ENCODE measurements at places on chromosomes 2 and 18.

DNA sequence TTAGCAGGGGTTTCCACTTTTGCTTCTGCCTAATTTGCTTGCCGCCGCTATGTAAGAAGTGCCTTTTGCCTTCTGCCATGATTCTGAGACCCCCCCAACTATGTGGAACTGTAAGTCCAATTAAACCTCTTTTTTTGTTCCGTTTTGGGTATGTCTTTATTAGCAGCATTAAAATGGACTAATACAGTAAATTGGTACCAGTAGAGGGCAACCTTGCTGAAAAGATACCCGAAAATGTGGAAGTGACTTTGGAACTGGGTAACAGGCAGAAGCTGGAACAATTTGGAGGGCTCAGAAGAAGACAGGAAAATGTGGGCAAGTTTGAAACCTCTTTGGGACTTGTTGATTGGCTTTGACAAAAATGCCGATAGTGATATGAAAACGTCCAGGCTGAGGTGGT is 216.1 kb upstream of the FSIP2 start:
- no peak for DNase-seq

- DNase-seq, result no peak
Observed at GRCh38 chr18:3305354-3305762, 43.4 kb downstream of the MYL12B start.

DNA sequence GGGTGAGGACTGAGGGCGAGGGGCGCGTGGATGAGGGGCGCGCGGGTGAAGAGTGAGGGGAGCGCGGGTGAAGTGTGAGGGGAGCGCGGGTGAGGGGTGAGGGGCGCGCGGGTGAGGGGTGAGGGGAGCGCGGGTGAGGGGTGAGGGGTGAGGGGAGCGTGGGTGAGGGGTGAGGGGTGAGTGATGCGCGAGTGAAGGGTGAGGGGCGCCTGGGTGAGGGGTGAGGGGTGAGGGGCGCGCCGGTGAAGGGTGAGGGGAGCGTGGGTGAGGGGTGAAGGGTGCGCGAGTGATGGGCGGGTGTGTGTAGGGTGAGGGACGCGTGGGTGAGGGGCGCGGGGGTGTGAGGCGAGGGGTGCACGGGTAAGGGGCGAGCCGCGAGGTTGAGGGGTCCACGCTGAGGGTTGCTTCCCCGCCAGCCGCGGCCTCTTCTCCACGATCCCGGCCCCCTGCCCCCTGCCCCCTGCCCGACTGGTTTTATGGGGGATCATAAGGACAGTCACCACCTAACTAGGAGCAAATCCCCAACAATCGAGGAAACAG is 1.1 kb upstream of the SLC66A2 start:
- no peak for DNase-seq

- DNase-seq, result no peak
Observed at GRCh38 chr2:117360586-117360985, 453.9 kb upstream of the DDX18 start.

DNA sequence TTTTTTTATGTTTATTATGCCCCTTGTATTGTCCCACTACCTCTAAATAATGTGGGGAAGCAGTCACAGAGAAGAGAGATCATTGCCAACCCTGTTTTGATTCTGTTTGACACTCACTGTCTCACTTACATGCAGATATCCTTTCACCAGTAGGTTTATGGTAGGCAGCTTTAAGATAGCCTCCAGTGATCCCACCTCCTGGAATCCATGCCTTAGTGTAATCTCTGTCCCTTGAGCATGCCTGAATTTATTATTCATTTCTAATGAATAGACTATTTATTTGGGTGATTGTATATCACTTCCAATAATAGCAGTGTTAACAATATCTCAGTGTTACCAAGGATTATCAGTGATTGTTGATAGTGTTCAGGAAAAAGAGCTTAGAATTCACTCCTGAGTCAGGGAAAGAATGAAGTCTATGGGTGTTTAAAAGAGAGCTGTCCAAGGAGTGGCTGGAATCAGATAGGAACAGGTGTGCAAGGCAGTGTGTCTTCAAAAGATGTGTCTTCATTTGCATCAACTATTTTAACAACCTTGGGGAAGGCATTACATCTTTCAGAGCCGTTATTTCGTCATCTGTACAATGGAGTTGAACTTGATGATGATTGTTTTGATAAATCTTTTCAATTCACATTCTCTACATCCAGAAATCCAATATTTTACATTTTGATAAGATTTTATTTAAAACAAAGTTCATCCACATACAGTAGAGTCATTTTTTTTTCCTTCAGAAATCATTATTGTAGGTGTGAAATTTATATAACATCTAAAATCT is 31.9 kb downstream of the PKP4 start:
- DNase-seq, result no peak

- DNase-seq, result no peak
Observed at GRCh38 chr2:202378662-202379358, 2.7 kb downstream of the BMPR2 start.

- peak; percentile 36 for DNase-seq
Observed at GRCh38 chr2:227033471-227034148, 130.4 kb downstream of the COL4A4 start.

- no peak for DNase-seq
Observed at GRCh38 chr18:10265560-10266333, 188.7 kb upstream of the APCDD1 start.

GRCh38 chr18:28050545-28050944 is 126.4 kb downstream of the CDH2 start:
- no peak for DNase-seq

- no peak for DNase-seq
Observed at GRCh38 chr2:33291278-33292013, 185.0 kb upstream of the RASGRP3 start.

DNA sequence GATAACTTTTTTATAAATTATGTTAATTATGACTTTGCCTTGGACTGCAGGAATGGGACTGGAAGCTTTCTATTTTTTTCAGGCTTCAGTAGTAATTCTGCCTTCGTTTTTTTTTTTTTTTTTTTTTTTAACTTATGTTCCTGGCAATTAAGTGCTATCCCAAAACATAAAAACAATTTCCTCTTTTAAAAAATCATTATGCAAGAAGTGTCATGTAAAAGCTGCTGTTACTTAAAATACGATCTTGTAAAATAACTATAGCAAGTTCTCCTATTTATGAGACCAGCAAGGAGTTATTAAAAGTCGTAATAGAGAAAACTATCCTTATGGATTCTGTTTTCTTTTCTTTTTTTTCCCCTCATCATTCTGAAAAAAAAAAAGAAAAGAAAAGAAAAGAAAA is 301.6 kb upstream of the FBXO11 start:
- DNase-seq, result no peak

GRCh38 chr2:134712299-134712698 is 6.5 kb downstream of the TMEM163 start:
- no peak for DNase-seq

- DNase-seq, result no peak
Observed at GRCh38 chr18:25284861-25285550, 67.0 kb downstream of the ZNF521 start.

DNA sequence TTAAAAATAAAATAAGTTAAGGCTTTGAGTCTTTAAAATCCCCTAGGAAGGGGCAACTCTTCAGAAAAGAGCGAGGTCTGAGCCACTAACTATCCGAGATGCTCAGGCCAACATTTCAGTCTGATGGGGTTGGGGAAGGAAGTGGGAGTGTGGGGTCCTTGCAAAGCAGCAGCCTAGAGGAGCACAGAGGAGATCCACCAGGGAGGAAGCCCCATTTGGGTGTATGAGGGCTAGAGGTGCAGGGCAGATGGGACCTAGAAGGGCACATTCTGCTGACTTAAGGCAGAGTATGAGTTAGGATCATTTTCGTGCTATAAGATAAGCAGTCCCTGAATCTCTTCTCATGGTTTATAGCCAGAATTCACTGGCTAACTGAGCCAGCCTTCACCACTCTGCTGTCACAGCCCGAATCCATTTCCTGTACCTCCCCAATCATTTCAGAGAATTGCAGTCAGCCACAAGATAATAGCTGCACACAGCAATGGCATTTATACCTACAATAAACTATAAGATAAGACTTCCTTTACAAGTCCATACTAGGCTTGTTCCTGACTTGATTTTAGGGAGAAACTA is 37.0 kb downstream of the MRPL30 start:
- no peak for DNase-seq

GRCh38 chr18:73414598-73414997 is 546.8 kb upstream of the NETO1 start:
- no peak for DNase-seq

DNA sequence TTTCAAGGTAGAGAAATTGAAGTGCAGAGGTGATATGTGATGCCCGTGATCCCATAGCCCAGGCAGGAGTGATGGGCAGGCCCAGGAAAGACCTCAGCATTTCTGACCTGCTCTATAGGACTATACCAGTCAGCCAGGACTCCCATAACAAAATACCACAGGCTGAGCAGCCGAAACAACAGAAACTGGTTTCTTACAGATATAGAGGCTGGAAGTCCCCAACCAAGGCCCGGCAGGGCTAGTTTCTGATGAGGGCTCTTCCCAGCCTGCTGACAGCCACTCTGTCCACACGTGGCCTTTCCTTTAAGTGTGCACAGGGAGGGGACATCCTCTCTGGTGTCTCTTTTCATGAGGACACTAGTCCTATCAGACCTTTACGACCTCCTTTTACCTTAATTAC is 104.2 kb upstream of the AGAP1 start:
- no peak for DNase-seq

- DNase-seq, result no peak
Observed at GRCh38 chr2:30201990-30202389, 29.3 kb upstream of the LBH start.

- no peak for DNase-seq
Observed at GRCh38 chr2:195388028-195388427, 269.0 kb upstream of the SLC39A10 start.

DNA sequence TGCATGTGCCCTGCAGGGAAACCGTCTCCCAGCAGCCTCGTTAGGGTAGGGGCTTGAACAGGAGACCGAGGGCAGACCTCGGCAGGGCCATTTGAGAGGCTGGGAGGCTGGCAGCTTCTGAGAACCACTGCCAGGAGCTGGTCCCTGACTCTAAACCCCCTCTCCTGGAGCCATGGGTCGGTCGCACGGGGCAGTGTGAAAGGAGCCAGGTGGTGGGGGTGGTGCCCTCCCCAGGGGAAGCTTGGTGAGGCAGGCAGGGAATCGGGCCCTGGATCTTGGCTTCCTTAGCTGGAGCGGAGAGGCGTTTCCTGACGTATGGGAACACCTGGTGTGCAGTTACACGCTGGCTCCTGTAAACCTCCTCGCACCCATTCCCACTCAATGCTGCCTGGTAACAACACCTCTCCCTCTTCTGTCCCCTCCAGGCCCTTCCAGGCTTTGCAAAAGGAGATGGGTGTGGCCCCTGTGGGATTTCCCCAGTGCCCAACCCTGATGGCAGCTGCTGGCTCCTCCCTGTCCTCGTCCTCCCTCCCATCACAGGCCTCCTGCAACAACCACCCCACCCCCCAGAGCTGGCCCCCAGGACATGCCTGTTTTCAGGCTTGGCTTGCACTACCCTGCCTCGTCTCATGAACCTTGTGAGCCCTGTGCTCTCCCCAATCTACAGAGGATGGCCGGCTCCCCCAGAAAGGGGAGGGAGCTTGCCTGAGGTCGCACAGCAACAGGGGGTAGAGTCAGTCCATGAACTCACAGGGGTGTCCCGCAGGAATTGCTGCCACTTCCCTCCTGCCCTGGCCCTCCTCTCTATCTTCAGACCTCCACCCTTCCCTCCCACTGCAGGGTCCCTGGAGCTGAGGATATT is 24.4 kb downstream of the ADRA2B start:
- DNase-seq, result no peak

GRCh38 chr2:31937741-31938140 is 73.1 kb downstream of the MEMO1 start:
- DNase-seq, result no peak

- DNase-seq, result no peak
Observed at GRCh38 chr2:157900203-157900602, 24.1 kb upstream of the ACVR1 start.

- DNase-seq, result no peak
Observed at GRCh38 chr2:196551014-196551413, 88.5 kb upstream of the CCDC150 start.

GRCh38 chr18:31225668-31226067 is 63.0 kb upstream of the DSC1 start:
- peak; percentile 4 for DNase-seq

GRCh38 chr18:48940854-48941611 is 9.7 kb downstream of the SMAD7 start:
- no peak for DNase-seq

GRCh38 chr2:233184669-233185068 is 66.8 kb upstream of the ATG16L1 start:
- DNase-seq, result no peak

DNA sequence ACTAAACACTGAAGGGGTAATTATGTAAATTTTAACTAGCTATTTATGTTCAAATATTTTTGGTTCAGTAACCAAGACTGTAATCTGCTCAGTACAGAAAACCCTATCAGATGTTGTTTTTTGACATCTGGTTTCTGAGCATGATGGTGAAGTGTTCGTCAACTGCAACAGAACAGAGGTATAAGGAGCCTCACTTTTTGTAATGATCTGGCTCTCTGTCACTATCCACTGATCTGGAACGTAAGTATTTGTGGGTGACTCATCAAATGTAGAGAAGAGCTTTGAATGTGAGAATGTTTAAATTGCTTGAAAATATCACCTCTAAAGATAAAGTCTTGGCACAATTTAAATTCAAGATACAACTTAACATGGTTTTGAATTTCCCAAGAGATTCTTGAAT is 213.6 kb upstream of the FAM98A start:
- DNase-seq, result no peak

DNA sequence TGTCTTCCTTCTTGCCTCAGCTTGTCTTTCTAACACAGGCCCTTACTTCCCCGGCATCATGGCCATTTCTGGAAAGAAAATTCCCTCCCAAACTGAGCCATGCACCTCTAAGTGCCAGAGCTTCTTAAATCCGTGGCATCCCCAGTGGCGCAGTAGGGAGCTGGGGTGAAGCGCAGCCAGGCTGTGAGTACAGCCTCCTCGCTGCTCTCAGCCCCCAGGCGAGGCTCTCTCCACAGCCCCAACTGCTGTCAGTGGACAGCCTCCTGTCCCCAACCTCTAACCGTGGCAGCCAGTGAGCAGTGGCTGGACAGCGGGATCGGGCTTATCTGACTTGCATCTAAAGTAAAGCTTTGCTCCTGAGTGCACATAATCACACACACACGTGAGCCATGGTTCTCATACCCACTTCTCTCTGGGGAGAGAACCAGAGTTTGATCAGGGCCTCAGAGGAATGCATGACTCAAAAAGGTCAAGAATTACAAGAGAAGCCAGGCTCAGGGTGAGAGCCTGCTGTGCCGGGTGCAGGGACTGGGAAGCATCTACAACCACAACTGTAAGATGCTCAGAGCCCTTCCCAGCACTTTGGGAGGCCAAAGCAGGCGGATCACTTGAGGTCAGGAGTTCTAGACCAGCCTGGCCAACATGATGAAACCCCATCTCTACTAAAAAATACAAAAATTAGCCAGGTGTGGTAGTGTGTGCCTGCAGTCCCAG is 50.7 kb downstream of the SFXN5 start:
- DNase-seq, result peak; percentile 62

- no peak for DNase-seq
Observed at GRCh38 chr2:21033237-21034155, 10.4 kb downstream of the APOB start.

- no peak for DNase-seq
Observed at GRCh38 chr18:41938445-41938844, 16.6 kb upstream of the PIK3C3 start.

- DNase-seq, result no peak
Observed at GRCh38 chr2:208531361-208531760, 124.8 kb downstream of the PTH2R start.

Data from HTR-8/SVneo (cell line).